Cortex of kidney (tissue), 1 donor: ENCODE measurements at places on chromosomes 12 and 14.

DNA sequence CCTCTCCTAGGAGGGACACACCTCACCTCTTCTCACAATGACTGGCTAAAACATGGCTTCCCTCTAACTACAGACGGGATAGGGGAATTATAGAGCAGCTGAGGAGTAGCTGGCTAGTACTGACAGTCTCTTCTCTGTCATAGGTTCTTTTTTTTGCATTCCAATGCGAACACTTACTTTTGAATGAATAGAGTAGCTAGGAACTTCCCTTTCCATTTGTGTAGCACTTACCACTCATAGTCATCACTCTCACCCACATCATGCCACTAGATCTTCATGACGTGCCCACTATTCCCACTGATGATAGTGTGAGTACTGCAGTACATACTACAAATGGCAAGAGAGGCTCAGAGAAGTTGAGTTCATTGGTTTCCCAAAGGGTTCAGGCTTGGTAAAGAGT lies 143.9 kb upstream of the HIF1A start:
- no peak for DNase-seq

- DNase-seq: no peak
These were observed 56.8 kb upstream of the FAM181A start for GRCh38 chr14:93870377-93870776.

DNA sequence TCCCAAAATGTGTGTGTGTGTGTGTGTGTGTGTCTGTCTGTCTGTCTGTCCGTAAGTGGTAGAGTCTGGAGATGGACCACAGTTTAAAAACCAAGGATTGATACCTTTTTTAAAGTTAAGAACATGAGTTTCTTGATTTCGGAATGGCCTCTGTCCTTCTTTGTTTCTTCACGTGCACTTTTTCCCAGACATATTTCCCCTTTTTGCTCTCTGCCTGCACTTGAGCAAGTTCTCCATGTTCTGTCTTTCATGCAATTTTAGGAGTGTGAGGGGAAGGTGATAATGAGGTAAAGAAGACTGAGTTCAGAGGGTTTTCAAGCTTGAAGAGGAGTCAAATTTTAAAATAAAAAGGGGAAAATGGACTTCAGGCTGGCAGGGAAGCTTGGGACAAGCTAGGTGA lies 12.7 kb downstream of the OLR1 start:
- DNase-seq: no peak

DNA sequence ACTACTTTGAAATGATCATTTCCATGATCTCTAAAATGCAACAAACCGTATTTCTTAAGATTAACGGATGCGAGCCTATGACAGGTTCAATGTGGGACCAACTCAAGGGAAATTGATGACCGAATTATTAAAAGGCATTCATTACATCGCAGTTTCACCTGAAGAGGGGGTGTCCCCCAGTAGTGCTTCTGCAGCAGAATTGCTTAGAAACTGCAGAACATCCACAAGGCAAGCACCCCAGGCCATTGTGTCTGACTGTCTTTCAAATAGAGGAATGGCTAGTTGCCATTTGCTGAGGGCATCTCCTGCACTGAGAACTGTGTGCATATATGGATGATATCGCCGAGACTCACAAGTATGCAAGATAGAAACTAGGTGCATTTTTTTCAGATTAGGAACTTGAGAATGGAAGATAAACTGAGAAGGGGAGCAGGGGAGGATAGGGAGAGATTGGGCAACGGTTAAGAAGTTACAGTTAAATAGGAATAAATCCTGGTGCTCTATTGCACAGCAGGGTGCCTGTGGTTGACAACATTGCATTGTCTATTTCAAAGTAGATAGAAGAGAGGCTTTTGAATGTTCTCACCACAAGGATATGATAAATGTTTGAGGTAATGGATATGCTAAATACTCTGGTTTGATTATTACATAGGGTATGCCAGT lies 234.3 kb upstream of the PLEKHG7 start:
- DNase-seq: no peak

- no peak for DNase-seq
These were observed 106.0 kb upstream of the SFSWAP start for GRCh38 chr12:131604859-131605258.

- DNase-seq: no peak
These were observed 4.7 kb downstream of the FOS start for GRCh38 chr14:75283162-75283832.

DNA sequence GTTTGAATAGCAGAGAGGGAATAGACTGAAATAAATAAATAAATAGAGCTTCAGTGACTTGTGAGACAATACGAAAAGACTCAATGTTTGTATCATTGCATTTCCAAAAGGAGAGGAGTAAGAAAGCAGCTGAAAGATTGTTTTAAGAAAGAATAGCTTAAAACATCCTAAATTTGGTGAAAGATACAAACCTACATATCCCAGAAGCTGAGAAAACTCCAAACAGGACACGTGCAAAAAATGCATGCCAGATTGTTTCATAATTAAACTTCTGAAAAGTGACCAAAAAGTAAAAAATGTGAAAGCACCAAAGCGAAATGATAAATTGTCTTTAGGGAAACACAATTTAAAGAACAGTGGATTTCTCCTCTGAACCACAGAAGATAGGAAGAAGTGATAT lies 711.0 kb downstream of the AACS start:
- no peak for DNase-seq

GRCh38 chr12:95802482-95803270 lies 12.1 kb upstream of the NTN4 start:
- no peak for DNase-seq

GRCh38 chr12:114649585-114649984 lies 34.4 kb downstream of the TBX3 start:
- DNase-seq: no peak

GRCh38 chr12:120584343-120585149 lies 3.3 kb upstream of the POP5 start:
- DNase-seq: no peak

GRCh38 chr12:28759333-28759732 lies 389.7 kb upstream of the FAR2 start:
- no peak for DNase-seq

DNA sequence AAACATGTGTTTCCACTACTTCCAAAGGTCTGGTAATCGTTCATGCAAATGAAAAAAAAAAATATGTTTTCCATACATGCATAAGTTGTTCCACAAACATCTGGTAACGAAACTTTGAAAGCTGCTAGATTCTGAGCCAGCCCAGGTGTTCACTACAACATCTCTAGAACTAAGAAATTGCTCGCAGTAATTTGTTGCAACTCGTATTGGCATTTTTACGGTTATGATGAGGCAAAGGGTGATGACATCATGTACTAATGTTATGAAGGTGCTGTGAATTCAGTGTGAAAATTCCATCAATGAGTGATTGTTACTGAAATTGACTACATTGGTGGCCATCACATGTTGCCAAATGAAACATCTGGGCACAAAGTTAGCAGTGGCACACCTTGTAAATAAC lies 31.9 kb upstream of the CCDC91 start:
- no peak for DNase-seq

DNA sequence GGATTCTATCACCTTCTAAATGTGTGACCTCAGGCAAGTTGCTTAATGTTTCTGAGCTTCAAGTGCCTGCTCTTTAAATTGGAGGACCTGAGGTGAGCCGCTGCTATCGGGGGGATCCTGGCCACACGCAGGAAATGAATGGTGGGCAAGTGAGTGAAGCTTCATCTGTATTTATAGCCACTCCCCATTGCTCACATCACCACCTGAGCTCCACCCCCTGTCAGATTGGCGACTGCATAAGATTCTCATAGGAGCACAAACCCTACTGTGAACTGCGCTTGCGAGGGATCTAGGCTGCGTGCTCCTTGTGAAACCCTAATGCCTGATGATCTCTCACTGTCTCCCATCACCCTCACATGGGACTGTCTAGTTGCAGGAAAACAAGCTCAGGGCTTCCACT lies 158.6 kb upstream of the CCND2 start:
- DNase-seq: no peak

- DNase-seq: no peak
These were observed 6.5 kb upstream of the OR4E1 start for GRCh38 chr14:21680072-21680471.

DNA sequence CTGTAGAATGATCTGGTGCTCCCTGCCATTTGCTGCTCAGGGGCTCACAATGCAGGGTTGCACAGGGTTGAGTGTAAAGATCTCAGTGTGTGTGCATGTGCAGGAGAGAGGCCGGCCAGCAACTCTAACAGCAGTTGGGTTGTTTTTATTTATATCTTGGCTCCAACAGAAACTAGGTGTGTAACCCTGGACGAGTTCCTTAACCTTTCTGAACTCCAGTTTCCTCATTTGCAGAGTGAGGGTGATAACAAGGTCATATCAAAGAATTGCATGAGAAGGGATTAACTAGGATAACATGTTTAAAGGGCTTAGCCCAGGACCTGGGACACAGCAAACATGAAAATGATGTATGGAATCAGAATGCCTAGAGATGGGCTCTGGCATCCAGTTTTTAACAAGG lies 14.8 kb upstream of the JDP2 start:
- no peak for DNase-seq

GRCh38 chr12:3367750-3368444 lies 123.1 kb upstream of the PRMT8 start:
- DNase-seq: no peak

DNA sequence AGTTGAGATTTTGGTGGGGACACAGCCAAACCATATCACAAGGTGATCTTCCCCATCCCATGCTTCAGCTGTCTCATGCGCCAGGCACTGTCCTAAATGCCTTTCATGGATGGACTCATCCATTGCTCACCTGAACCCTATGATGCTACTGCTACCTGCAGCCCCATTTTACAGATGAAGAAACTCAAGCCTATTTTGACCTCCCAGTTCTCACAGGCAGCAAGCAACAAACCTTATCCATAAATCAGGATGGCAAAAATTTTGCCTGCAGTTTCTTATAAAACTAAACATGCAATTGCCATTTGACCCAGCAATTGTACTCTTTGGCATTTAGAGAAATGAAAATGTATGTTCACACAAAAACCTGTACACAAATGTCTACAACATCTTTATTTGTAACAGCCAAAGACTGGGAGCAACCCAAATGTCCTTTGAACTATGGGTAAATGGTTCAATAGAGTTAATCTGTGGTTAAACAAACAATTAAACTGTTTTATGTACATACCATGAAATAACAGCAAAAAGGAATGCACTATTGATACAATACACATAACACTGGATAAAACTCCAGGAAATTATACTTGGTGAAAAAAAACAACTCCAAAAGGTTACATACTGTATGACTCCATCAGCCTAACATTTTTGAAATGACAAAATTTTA lies 2.6 kb downstream of the NT5DC3 start:
- DNase-seq: no peak

DNA sequence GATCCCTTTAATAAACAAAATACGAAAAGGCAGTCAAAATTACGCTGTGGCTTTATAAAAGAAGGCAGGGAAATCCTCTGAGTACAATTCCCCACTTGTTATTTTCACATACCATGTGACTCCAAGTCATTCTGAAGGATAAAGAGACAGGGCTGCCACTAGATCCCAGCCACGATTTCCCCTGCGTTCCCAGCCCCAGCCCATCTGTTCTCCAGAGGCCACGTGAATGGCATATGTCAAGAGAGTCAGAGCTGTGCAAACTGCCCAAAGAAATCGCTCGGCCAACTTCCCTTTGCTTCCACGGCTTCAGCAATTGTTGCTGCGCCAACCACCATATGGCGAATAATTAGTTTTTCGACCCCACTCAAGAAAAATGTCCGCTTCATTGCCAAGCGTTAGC lies 161.3 kb downstream of the C12orf42 start:
- DNase-seq: no peak

DNA sequence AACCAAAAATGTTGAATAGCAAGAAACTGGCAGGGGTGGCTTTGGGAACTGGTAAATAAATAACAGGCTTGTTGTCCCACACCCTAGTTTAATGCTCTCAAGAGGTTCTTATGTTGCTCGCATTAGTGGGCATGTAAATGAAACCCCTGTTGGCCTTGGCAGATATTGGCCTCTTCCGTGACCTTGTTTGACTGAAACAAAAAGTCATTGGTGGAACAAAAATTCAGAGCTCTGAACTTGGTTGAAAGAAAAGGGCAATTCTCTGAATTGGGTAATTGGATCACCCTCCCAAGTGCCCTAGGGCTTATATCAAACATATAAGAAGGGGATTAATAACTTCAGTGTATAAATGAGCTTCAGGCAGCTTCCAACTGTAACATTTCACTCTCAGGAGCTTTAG lies 426.2 kb downstream of the ZFP36L1 start:
- DNase-seq: no peak

- DNase-seq: no peak
These were observed 88.3 kb downstream of the LRRK2 start for GRCh38 chr12:40312982-40313576.

DNA sequence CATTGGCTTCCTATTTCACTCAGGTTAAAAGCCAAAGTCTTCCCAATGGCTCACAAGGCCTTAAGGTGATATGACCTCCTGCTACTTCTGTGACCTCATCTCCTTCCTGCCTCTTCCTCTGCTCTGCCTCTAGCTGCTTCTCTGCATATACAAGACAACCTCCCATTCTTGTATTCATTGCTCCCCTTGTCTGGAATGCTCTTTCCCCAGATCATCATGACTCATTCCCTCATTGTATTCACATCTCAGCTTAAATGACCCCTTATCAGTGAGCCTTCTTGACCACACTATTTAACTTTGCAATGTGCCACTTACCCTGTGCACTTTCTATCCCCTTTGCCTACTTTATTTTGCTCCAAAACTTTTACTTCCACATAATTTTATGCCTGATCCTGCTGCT lies 90.2 kb downstream of the PPP1R12A start:
- DNase-seq: no peak

DNA sequence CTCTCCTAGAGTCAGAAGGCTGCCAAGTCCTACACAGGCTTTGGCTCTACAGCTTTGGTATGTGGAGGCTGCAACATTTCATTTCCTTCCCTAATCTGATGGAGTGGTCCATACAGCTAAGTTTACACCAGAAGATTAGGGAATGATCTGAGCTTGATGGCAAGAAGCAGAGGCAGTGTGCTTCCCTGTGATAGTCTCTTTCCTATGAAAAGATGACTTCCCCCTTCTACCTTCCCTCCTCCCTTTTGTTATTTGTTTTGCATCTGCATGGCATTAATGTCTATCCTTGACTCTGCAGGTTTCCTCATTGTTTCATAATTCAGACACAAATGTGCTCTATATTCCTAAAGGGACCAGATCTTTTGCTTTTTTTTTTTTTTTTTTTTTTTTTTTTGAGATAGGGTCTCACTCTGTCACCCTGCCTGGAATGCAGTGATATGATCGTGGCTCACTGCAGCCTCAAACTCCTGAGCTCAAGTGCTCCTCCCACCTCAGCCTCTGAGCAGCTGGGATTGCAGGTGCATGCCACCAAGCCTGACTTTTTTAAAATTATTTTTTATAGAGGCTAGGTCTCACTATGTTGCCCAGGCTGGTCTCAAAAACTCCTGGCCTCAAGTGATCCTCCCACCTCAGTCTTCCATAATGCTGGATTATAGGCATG lies 76.3 kb downstream of the GRIP1 start:
- DNase-seq: no peak

GRCh38 chr14:73887694-73888459 lies 1.2 kb downstream of the ZNF410 start:
- DNase-seq: no peak

- no peak for DNase-seq
These were observed 9.8 kb downstream of the RAPGEF3 start for GRCh38 chr12:47748899-47749298.

- DNase-seq: no peak
These were observed 19.8 kb downstream of the TMEM253 start for GRCh38 chr14:21120686-21121085.

- no peak for DNase-seq
These were observed 706 bp downstream of the ANHX start for GRCh38 chr12:133234971-133235370.

GRCh38 chr14:21999402-21999801 lies 325.8 kb upstream of the OR4E1 start:
- DNase-seq: no peak

GRCh38 chr14:21347201-21347600 lies 36.6 kb downstream of the SUPT16H start:
- no peak for DNase-seq
